ENCODE measurements at places on chromosomes 6 and 20.

GRCh38 chr6:5936631-5937030 is 70.1 kb downstream of the NRN1 start:
- DNase-seq = no peak

DNA sequence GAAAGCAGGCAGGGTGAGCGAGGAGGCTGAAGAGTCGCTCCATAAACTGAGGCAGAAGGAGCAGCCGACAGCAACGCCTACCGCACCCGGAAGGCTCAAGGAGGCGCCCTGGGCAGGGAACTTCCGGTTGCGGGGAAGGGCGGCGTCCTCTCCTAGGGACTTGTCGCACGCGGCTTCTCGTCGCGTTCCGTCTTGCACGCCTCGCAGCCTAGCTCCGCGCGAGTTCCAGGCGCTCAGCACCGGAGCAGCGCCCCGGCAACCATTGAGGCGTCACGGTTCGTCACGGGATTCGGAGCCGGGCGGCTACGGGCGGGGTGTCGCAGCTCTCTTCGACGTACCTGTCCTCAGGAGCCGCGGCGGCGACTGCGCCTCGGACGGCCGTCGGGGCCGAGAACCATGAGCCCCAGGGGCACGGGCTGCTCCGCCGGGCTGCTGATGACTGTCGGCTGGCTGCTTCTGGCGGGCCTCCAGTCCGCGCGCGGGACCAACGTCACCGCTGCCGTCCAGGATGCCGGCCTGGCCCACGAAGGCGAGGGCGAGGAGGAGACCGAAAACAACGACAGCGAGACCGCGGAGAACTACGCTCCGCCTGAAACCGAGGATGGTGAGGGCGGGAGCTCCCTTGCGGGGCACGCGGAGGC is at the start of gene SPACA1:
SPACA1 (plus strand) TSS at position 332 of the 641 bp plus-strand sequence; CDS start at position 397, 65 bp downstream.
- no peak for DNase-seq

DNA sequence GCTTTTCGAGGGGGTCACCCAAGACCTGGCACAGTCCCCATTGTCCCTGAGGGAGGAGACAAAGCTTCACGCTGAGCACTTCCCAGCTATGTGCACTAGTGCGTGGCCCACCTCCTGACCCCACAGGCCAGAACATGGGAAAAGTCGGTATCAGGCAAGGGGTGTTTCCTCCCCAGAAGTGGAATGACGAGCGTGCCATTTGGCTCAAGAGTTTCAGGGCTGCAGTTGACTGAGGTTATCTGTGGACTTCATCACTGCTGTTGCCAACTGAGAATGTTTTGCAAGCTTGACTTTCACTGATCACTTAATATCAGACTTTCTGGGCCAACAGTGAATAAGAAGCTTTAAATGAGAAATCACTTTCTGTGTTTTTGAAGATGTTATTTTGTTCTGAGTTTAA is 137.0 kb upstream of the AFDN start:
- no peak for DNase-seq

- no peak for DNase-seq
These were observed 193.8 kb downstream of the PLCB4 start for GRCh38 chr20:9262653-9263194.

DNA sequence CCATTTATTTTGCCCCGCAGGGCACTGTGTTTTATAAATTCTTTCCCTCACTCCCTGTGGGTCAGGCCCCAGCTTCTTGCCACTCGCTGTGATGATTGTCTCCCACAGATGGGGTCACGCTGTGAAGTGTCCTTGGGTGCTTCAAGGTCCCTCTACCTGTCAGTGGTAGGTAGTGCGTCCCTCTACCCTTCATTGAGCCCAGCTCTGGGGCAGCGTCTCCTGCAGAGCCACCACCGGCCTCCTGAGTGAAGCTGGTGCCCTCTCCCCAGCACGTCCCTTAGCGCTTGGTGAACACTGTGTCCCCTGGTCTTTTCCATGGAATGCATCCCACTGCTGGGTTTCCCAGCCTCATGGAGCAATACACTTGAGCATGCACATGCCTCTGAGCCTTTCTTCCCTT is 108.2 kb downstream of the NRN1 start:
- no peak for DNase-seq

DNA sequence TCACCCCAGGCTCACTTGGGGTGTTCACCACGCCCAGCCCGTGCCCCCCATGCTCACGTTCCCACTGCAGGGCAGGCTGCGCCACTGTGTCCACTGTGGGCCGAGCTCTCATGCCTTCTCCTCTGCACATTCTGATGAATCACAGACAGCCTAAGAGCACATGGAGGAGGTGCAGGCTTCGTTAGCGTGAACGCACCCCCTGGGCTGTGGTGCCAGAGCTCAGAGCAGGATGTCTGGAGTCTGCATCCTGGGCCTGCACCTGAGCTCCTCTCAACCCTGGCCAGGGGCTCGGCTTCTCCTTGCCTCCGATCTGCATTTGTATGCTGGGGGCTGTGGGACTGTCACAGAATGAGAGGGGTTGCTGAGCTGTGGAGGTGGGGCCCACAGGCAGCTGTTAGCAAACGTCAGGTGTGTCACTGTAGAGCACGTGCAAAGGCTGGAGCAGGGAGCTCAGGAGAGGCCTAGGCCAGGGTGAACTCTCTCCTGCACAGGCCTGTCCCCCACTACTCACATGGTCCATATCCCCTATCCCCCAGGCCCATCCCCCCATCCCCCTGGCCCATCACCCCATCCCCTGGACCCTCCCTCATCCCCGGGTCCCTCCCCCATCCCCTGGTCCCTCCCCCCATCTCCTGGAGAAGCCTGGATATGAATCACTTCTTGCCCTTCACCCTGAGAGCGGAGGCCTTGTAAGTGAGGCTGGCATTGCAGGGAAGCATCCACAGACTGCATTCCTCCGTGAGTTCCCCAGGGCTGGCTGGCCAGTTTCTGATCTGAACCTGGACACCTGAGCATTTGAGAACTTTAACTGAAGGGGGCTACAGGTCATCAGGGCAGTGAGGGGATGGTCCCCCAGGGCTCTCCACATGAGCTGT is 309.5 kb downstream of the TAF4 start:
- DNase-seq = no peak

GRCh38 chr6:53159558-53159957 is 10.9 kb upstream of the GCM1 start:
- no peak for DNase-seq

GRCh38 chr6:5670811-5671561 is 335.7 kb downstream of the NRN1 start:
- DNase-seq = no peak

- DNase-seq = peak; percentile 70
These were observed at the start of gene DNAAF9 for GRCh38 chr20:3407040-3407770. TSS of gene DNAAF9 (minus strand) at chr20:3407669. CDS start at chr20:3407557, 112 bp downstream.

- DNase-seq = no peak
These were observed 18.6 kb downstream of the TREML2 start for GRCh38 chr6:41182069-41183034.

DNA sequence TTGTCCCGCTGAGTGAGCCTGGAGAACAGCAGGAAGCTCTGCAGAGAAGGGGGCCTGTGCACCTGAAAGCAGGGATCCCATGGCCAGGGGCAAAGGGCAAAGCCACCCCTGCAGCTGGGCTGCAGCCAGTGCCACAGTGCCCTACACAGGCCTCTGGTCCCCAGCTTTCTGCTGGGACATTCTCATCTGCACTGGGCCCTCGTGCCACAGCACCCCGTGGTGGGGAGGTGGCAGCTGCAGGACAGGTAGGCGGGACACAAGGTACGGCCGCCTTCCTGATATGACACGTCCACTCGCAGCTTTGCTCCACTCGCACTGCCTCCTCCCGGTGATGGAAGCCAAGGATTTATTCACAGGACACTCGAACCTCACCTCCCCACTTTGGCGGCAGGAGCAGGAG is 27.2 kb downstream of the INSM1 start:
- no peak for DNase-seq

GRCh38 chr20:50693001-50693400 is 1.7 kb upstream of the RIPOR3 start:
- no peak for DNase-seq

- no peak for DNase-seq
These were observed 88.2 kb downstream of the MTFR2 start for GRCh38 chr6:136161950-136162349.

GRCh38 chr20:45701873-45702272 is at the start of gene WFDC13:
TSS of gene WFDC13 (plus strand) at chr20:45702038. CDS start at chr20:45702124, 86 bp downstream.
- no peak for DNase-seq

DNA sequence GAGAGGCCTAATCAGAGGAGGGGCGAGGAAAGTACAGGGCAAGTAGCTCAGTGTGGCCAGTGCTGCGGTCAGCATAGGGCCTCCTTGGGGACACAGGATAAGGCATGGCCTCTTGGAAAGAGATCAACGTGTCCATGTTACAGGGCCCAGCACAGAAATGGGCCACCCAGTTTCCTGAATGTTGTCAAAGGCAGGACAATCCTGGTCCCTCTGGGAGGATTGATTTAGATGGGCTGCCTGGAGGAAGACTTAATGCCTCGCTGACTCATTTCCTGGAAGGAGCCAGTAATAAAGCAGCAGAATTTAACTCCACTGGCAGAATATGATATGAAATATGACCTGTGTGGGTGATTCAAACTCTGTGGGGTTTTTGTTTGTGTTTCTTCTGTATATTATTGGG is 16.6 kb downstream of the DDO start:
- DNase-seq = no peak

GRCh38 chr20:21272279-21272678 is 30.9 kb upstream of the XRN2 start:
- no peak for DNase-seq

GRCh38 chr6:110738899-110739365 is 76.3 kb downstream of the CDK19 start:
- no peak for DNase-seq

- no peak for DNase-seq
These were observed 65.5 kb upstream of the TNFAIP3 start for GRCh38 chr6:137801352-137802114.

DNA sequence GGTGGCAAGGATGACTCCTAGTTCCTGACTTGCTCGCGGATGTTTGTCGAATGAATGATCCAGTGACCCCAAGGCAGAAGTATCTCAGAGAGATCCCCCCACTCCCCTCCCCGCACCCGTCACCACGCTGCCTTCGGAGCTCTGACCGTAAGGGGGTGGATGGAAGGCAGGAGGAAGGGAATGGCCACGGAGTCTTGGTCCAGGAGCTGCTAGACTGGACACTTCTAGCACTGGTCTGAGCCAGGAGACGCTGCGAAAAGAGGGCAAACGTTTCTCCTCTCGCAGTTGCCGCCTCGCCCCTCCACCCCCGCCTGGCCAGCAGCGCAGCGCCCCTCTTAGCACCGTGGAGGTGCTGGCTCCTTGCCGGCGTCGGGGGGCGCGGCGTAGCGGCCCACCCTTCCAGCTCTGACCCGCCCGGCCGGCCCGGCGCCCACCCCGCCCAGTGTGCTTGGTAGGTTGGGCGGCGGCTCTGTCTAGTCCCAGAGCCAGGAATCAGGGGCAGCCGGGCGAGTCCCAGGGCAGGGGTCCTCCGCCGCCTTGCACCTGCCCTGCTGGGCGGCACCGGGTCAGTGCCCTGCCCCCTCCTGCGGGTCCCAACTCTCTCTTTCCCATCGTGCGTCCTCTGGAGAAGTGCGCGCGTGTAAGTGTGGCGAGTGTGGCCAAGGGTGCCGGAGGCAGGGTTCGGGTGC is 2.4 kb upstream of the DBNDD2 start:
- DNase-seq = peak; percentile 39

GRCh38 chr6:80527552-80528052 is 421.1 kb downstream of the BCKDHB start:
- no peak for DNase-seq

GRCh38 chr6:136335736-136336363 is 46.2 kb upstream of the BCLAF1 start:
- no peak for DNase-seq

- no peak for DNase-seq
These were observed 22.3 kb upstream of the ANKEF1 start for GRCh38 chr20:10012464-10012863.

DNA sequence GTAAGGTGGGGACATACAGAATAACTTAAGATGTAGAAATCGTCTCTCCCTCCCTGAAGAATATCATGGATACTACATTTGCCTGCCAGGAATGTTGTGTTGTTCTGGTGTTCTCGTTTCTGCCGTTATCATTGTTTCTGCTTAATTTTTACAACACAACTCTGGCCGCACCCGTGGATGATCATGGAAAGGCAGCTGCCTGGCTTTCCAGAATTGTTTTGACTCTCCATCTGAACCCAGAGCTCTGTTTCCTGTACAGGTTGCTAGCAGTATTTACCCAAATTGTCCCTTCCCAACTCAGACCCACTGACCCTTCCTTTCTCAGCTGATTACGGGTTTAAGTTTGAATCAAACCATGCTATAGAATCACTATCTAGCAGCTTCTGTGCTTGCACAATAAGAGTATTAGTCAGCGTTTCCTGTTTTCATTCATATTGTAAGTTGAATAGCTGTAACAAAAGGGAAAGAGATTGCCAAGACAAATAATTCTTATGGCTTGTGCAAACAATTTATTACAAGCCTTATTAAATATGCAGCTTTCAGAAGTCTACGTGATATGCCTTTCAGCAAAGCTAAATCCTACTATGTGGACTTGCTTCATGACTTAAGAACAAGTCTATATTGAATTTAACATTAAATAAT is 139.0 kb downstream of the MTHFD1L start:
- no peak for DNase-seq

DNA sequence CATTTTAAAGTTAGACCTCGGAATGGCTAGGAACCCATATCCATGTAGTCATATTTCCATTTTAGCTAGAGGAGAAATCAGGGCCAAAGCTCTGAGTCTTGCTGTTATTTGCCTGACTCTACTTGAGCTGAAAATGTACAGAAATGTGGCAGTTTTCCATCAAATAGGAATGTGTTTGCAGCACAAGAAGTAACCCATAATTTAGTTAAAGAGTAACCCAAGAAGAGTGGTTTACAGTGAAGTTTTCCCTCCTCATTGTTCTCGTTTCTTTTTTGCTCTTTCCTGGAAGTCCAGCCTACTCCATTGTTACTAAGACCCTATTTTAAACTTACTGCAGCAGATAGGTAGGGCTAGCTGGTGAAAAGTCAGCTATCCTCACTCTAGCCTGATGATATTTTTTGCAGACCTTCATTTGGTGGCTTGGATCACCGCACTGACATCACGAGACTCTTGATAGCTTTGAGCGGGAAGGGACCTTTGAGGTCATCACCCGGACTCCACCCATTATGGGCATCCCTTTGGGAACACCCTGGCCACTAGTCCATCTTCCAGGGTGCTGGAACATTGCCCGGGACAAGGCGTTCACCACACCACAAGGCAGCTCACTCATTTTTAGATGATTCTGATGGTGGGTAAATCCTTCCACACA is 28.0 kb upstream of the ADGRF5 start:
- DNase-seq = no peak

DNA sequence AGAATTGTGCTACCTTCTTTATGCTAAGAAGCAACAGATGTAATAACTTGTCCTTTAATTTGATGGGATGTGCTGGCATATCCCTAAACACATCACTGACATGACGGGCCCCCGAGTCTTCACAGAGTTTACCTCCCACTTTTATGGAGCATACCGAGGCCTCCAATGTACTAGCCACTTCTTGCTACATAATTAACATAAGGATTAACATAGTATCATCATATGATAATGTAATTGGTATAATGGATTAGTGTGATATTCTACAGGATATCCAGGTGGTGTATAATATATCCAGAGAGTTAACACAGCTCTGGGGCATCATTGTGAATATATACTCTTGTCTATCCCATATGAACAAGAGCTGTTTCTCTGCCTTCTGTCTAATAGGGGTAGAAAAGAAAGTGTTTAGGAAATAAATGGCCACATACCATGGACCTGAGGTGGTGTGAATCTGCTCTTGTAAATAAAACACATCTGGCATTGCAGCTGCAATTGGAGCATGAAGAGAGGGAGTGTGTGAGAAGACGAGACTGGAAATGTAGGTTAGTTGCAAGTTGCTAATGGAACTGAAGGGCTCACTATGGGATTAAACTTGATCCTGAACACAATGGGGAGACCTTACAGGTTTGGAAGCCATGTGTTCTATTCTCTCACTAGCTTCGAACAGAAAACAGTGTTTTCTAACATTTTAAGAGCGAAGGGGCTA is 102.3 kb downstream of the IYD start:
- DNase-seq = no peak

GRCh38 chr6:128112494-128112893 is 211.6 kb upstream of the THEMIS start:
- no peak for DNase-seq
